Purkinje cell (primary cell): ENCODE measurements at places on chromosomes 5 and 9. TPM values are rescaled to one million over a fixed set of nuclear protein-coding genes. Genes with fewer than 3 reads are reported as not detected.

Gene TSSK1B
- not detected in 2 replicates for polyA plus RNA-seq

Gene SIT1
- not detected in 2 replicates for polyA plus RNA-seq

Gene FLT4
- polyA plus RNA-seq = not detected in 2 replicates

Gene SAPCD2
- 0.24 TPM in 1 of 2 replicates, not detected in the other for polyA plus RNA-seq

Gene IGIP
- polyA plus RNA-seq = 22.9 and 34.7 TPM in 2 replicates

Gene SLC34A3
- polyA plus RNA-seq = not detected in 2 replicates

Gene ADAMTS6
- polyA plus RNA-seq = 0.08 and 2.7 TPM in 2 replicates

Gene HCN1
- 96.5 and 103 TPM in 2 replicates for polyA plus RNA-seq

Gene MOB3B
- 5.7 and 10.9 TPM in 2 replicates for polyA plus RNA-seq

Gene RANBP17
- 6.9 TPM in 1 of 2 replicates, not detected in the other for polyA plus RNA-seq

Gene LCP2
- 0.15 and 0.87 TPM in 2 replicates for polyA plus RNA-seq

Gene SLC24A2
- 314 and 318 TPM in 2 replicates for polyA plus RNA-seq

Gene KIAA1958
- 3.7 TPM in 2 replicates for polyA plus RNA-seq

Gene KCNN2
- 38.7 and 43.6 TPM in 2 replicates for polyA plus RNA-seq

Gene ANKRD55
- polyA plus RNA-seq = 0.15 and 1.8 TPM in 2 replicates

Gene GPX3
- 2.3 and 6.8 TPM in 2 replicates for polyA plus RNA-seq

Gene PRR7
- not detected in 2 replicates for polyA plus RNA-seq

Gene SLC6A3
- not detected in 2 replicates for polyA plus RNA-seq

Gene LHFPL2
- 0.95 and 1.2 TPM in 2 replicates for polyA plus RNA-seq

Gene GMCL2
- not detected in 2 replicates for polyA plus RNA-seq

Gene PGM5
- 0.39 and 0.67 TPM in 2 replicates for polyA plus RNA-seq

Gene MUSK
- polyA plus RNA-seq = not detected in 2 replicates

Gene SH2D3C
- 1.3 TPM in 1 of 2 replicates, not detected in the other for polyA plus RNA-seq

Gene TAL2
- polyA plus RNA-seq = not detected in 2 replicates
